Natural killer cell (primary cell): ENCODE measurements at places on chromosomes 1 and 21. TPM values are rescaled to one million over a fixed set of nuclear protein-coding genes. Genes with fewer than 3 reads are reported as not detected.

DNA sequence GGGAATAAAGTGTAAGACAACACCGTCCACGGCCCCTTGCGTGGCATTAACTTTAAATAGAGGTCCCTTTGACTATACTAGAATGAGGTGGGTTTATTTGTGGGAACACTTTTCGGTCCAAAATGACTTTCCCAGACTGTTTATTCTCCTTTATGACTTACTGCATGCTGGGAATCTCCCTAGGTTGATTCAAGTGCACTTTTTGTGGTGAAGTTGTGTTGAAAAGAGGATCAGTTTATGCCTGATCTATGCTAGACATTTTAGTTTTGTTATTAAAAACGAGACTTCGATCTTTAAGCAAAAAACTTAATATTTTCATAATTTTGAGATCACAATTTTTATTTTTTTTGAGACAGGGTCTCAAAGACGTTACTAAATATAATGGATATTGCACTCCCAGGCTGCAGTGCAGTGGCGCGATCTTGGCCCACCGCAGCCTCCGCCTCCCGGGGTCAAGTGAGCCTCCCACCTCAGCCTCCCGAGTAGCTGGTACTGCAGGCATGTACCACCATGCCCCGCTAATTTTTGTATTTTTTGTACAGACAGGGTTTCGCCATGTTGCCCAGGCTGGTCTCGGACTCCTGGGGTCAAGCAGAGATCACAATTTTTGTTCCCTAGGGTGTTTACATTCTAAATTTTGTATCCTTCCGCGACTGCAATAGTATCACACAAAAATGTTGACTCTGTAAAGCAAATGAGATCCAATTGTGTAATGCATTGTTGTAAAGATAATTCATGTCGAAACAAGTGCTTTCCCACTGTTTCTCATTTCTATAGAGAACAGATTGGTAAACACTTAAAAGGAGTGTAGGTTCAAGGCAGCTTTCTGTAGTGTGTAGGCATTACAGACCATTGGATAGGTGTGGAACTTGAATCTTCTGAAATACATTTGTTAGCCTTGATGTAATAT is 1.6 kb downstream of the CDC42 start:
- peak overlapping the region; percentile 87 for H3K4me3 ChIP-seq
- no peaks in the 10 kb centered on the region for H3K27me3 ChIP-seq
- peak; percentile 66 for DNase-seq
- peaks cover 12% of the 10 kb centered on the region for H3K36me3 ChIP-seq
- H3K27ac ChIP-seq: peak overlapping the region; percentile 89

- no peak for DNase-seq
- no peak overlapping the region for H3K27ac ChIP-seq
- peaks cover 84% of the 10 kb centered on the region for H3K4me1 ChIP-seq
- H3K36me3 ChIP-seq: no peaks in the 10 kb centered on the region
- H3K27me3 ChIP-seq: no peaks in the 10 kb centered on the region
Observed at GRCh38 chr21:42236693-42237092, 17.8 kb downstream of the ABCG1 start.

DNA sequence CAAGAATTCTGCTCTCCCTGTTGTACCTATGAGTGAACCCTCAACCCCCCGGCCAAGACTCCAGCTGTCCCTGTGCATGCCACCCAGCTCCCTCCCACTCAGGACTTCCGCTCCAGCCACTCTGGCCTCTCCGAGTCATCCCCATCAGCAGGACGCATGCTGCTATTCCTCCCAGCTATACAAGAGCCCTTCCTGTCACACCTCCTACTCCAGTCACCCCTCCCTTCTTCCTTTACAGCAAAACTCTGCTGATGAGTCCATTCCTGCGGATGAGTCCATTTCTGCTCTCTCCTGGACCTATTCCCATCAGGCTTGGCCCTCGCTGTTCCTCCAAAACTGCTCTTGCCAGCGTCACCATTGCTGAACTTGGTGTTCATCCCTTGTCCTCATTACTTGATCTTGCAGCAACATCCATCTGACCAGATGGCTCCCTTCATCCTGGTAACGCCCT is 42.2 kb downstream of the H3-3A start:
- no peaks in the 10 kb centered on the region for H3K27me3 ChIP-seq
- no peaks in the 10 kb centered on the region for H3K36me3 ChIP-seq
- H3K4me1 ChIP-seq: peaks cover 11% of the 10 kb centered on the region

DNA sequence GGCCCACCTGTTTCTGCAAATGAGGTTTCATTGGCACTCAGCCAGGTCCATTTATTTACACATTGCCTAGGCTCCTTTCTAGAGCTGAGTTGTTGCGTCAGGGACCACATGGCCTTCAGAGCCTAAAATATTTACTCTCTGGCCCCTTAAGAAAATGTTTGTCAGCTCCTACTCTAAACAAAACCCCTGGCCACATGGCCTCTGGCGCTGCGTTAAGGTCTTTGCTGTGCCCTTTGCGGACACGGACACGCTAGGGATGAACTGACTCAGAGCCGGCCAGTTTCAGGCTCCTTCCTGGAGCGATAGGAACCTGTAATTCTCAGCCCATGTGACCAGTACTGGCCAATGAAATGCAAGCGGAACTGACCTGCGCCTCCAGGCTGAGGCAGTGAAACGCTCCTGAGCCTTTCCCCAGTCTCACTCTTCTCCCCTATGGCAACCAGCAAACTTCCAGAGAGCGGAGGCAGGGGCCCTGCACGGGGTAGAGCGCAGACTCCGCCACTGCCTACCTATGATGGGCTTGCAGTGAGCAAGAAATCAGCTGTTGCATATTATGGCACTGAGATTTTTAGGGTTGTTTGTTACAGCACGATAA is 160.3 kb downstream of the ETS2 start:
- H3K4me3 ChIP-seq: no peak overlapping the region
- H3K36me3 ChIP-seq: no peaks in the 10 kb centered on the region
- H3K4me1 ChIP-seq: peaks cover 16% of the 10 kb centered on the region
- H3K27me3 ChIP-seq: peaks cover 11% of the 10 kb centered on the region
- H3K27ac ChIP-seq: no peak overlapping the region

Gene DNASE2B
- total RNA-seq: not detected

DNA sequence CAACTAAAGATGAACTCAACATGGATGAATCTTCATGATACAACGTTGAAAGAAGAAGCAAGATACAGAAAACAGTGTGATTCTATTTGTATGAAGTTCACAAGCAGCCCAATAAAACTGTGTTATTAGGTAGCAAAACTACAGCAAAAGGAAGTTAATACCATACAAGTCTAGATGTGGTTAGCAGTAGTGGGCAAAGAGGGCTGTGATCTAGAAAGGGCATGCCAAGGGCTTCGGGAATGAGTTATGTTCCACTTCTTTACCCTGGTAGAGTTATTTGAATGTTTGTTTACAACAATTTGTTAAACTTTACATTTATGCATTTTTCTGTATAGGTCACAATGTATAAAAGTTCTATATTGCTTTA is 9.2 kb downstream of the TNFRSF9 start:
- H3K36me3 ChIP-seq: no peaks in the 10 kb centered on the region
- H3K4me1 ChIP-seq: peaks cover 37% of the 10 kb centered on the region
- no peak for DNase-seq
- H3K27me3 ChIP-seq: no peaks in the 10 kb centered on the region

Gene AADACL3
- not detected for total RNA-seq

Gene RGS8
- not detected for total RNA-seq

DNA sequence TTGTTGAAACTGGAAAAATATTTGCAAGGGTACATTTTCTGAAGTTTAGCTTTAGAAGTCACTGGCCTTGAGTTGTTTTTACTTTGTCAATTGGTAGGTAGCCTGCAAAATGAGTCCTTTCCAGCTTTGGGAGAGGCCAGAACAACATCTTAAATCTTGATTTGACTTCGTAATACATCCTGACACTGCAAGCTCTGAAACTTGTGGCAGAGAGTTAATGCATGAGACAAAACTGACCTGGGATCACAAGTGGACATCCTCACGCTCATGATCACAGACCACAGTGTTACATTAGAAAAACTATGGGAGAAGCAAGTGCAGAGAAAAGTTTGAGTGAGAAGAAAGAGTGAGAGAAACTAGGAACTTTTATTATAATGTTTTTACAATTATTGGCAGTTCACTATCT is 550.9 kb downstream of the USP25 start:
- DNase-seq: no peak
- no peaks in the 10 kb centered on the region for H3K27me3 ChIP-seq
- H3K27ac ChIP-seq: no peak overlapping the region

Gene TTC34
- total RNA-seq: 0.80 TPM

Gene ANGPTL7
- not detected for total RNA-seq

Gene TAL1
- total RNA-seq: 0.91 TPM

DNA sequence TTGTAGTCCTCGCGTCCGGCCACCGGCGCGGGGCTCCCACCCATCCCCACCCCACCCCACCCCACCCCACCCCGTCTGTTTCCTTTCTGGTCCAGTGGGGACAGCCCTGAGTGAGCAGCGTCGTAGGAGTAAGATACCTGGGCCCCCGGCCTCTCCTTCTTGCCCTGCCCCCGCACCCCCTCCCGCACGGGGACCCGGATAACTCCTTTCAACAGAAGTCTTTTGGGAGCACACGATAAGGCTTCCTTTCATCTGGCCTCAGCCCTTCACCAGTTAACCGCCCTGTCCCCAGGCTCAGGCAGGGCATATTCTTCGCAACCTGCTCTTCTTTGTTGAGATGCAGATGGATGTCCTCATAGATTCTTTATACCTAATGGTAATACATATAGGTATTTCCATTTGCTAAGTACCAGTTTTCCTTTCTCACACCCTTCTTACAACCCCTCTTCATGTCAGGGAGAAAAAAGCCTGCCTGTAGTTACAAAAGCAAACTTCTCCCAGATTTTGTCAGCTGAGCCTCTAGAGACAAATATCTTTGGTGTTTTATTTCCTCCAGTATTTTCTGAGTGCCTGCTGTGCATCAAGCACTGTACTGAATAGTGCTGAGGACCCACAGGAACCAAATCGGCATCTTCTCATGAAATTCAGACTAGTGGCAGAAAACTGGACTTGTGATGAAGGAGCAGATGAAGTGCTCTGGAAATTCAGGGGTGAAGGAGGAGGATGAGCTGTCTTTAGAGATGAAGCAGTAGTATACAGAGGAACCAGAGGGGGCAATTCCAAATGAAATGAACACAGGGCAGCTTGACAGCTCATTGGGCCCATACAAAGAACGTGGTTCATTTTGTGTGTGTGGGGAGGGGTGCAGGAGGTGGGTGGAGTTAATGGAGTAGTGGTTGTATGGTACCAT is 33.6 kb downstream of the SLC2A1 start:
- H3K27ac ChIP-seq: peak overlapping the region; percentile 90
- H3K4me1 ChIP-seq: peaks cover 35% of the 10 kb centered on the region
- no peaks in the 10 kb centered on the region for H3K27me3 ChIP-seq
- peak overlapping the region; percentile 90 for H3K4me3 ChIP-seq

GRCh38 chr1:209208648-209209047 is 374.9 kb upstream of the CAMK1G start:
- H3K36me3 ChIP-seq: no peaks in the 10 kb centered on the region
- no peak overlapping the region for H3K27ac ChIP-seq
- DNase-seq: no peak
- peaks cover 6% of the 10 kb centered on the region for H3K27me3 ChIP-seq

DNA sequence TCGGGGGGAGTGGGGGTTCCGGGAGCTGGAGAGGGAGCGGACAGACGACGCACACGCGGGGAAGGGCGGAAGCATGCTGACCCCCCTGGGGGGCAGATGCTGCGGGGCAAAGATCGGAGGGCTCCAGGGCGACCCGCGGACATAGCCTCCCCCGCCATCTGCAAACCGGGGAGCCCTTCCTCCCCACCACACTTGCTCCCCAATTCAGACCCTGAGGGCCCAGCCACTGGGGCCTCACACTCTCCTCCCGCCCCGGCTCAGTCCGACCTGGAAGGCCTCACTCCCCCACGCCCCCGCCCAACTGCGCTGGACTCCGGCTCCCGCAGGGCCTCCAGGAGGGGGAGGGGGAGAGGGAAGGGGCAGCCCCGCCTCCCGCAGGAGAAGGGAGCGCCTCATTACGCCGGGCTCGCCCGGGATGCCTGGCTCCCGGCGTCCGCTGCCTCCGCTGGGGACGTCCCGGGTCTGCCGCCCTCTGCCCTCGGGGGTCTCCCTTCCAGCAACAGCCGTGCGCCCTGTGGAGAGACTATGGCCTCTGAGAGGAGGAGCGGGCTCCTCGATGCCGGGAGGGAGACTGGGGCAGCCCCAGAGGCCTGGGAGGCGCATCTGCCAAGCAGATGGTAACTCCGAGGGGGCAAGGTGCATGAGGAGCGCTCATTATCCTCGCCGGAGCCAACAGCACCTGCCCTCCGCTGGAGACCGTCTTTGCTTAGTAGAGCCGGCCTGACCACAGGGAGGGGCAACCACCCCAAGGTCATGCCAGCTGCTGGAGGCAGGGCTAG is 636 bp upstream of the CAMK2N1 start:
- DNase-seq: peak; percentile 34
- peaks cover 28% of the 10 kb centered on the region for H3K27me3 ChIP-seq
- H3K27ac ChIP-seq: no peak overlapping the region
- no peaks in the 10 kb centered on the region for H3K36me3 ChIP-seq
- peak overlapping the region; percentile 35 for H3K4me3 ChIP-seq
- H3K4me1 ChIP-seq: peaks cover 27% of the 10 kb centered on the region

DNA sequence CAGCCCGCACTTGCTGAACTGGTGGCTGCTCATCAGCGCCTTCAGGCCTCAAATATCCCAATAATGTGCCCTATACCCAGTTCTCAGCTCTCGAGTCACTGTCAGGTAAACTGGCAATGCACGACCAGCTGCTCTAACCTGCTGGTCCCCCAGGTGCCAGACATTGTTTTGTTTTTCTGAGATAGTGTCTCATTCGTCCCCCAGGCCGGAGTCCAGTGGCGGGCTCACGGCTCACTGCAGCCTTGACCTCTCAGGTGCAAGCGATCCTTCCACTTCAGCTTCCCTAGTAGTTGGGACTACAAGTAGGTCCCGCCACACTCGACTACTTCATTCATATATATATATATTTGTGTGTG is 1.0 kb upstream of the NADK start:
- DNase-seq: no peak
- H3K27ac ChIP-seq: peak overlapping the region; percentile 99
- H3K4me1 ChIP-seq: peaks cover 63% of the 10 kb centered on the region
- no peaks in the 10 kb centered on the region for H3K27me3 ChIP-seq

Gene FAM131C
- not detected for total RNA-seq

DNA sequence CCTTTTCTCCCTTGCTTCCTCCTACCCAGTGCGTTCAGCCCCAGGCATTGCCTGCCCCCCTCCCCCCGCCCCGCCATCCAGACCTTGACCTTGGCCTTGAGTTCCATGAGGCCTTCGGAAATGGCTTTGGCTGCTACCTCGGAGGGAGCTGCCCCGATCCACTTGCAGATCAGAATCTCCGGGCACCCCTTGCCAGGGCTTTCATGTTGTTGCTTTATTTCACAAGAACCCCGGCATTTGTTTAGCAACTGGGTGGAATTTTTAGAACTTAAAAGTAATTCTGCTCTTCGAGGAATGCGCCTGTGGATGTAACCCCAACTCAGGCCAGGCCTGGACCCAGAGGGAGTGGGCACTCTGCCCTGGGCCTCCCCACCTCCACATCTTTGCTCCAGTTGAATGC is 154.1 kb upstream of the TMEM51 start:
- H3K4me3 ChIP-seq: no peak overlapping the region
- no peak overlapping the region for H3K27ac ChIP-seq
- no peak for DNase-seq
- H3K27me3 ChIP-seq: no peaks in the 10 kb centered on the region
- no peaks in the 10 kb centered on the region for H3K36me3 ChIP-seq

- H3K36me3 ChIP-seq: no peaks in the 10 kb centered on the region
- no peak for DNase-seq
- H3K4me3 ChIP-seq: no peak overlapping the region
- H3K27ac ChIP-seq: no peak overlapping the region
- H3K27me3 ChIP-seq: no peaks in the 10 kb centered on the region
Observed at GRCh38 chr1:165187031-165188009, 169.2 kb downstream of the LMX1A start.
